ENCODE measurements at places on chromosomes 5 and 9.

GRCh38 chr9:121210536-121210935, 8.9 kb upstream of the RAB14 start:
- DNase-seq: no peak

DNA sequence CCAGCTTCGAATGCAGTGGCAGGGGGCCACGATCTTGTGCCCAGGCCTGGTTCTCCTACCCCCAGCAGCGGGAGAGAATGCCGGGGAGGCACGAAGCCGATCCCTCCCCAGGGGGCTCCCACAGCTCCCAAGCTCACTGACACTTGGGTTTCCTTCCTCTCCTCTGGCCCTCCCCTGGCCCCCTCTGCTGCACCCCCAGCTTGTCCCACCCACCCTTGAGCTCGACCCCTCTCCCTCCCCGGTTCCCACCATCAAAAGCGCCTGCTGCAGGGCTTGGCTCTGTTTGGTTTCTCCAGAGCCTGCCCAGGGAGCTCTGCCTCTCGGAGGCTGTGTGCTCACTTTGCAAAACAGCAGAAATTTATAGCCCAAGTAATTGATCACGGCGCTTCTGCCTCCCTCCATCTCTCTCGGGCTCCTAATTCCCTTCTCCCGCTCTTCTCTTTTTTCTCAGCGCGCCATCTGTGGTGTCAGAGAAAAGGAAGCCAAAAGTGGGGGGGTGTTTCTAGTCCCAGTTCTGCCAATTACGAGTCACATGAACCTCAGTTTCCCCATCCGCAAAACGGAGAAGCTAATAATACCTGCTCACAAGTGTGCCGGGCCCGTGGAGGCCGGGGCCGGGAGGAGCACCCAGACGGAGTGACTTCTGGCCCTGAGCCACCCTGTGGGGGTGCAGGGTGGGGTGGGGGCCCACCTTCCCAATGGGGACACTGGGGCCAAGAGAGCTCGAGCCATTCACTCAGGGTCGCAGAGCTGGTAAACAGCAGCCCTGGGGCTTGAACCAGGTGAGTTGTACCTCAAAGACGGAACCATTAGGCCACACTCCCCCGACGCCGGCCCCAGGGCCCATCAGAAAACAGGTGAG, 141.2 kb upstream of the IER5L start:
- DNase-seq: no peak

DNA sequence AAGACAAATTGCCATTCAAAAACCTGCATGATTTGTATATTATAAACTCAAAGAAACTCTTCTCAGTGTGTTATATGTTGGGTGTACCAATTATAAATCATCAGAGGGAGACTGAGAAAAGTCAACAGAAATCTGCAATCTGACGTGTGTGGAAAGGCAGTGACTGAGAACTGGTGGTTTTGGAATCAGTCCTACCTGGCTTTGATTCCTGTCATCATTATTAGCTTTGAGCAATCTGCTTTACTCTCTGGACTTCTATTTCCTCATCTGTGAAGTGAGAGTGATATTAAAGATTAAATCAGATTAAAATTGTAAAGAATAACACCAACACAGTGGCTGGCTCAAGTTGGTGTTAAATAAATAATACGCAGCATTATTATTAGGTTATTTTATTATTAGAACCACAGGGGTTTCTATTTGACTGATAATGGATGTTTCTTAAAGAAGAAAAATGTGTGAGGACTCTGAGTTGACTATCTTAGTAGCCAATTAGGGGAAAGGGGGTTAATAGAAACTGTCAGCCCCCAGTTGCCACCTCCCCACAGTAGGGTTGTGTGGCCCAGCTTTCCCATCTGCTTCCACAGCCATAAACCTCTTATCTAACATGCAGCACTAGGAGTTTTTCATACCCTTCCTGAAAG, 59.6 kb downstream of the SNCAIP start:
- no peak for DNase-seq

DNA sequence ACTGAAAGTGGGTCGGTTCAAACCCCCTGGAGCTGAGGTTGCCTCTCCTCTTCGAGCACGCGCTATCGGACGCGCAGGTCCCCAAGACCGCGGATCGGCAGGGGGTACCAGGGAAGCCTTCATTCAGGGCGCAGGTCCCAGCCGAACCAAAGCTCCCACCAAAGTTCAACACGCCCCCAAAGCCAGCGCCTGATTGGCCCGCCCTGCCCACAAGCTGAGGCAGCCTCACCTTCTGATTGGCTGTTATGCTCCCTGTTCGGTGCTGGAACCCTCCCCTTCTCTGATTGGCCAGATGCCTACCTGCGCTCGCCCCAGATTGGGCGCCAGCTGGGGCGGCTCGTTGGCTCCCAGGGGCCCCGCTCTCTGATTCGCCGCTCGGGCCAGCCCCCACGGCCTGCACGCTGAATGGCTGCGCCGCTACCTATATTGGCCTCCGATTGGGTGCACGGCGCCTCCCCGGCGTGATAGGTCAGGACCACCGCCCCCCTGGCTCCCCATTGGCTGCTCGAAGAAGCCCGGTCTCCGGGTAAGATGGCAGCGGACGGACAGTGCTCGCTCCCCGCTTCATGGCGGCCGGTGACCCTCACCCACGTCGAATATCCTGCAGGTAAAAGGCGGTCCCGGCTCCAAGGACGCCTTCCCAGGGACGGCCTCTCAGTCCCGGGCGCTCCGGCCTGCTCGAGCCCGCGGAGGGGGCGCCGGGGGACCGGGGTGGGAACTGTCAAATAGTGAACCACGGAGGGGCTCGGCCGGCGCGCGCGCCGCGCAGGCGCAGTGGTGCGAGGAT, at the start of gene DOLPP1:
DOLPP1 (plus strand) TSS at position 511 of the 787 bp plus-strand sequence; CDS start at position 532, 21 bp downstream.
- peak; percentile 100 for DNase-seq

GRCh38 chr5:19547640-19548039, 440.4 kb downstream of the CDH18 start:
- DNase-seq: peak; percentile 14

DNA sequence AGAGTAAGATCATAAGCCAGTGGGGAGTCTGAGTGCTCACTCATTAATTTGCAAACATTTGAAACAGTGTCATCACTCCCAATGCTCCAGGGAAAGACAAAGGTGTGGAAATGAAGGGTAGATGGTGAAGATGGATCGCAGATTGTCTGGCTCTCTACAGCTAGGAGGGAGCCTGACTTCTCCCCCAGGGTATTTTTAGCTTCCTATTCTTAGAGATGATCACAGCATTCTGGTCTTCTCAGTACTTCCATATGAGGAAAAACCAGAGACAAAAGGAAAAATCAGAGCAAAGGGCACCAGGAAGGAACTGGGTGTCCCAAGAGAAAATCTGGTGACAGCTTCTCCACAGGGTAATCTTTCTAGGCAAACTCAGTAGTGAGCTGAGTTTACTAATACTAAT, 401.9 kb upstream of the GRIA1 start:
- no peak for DNase-seq

- DNase-seq: no peak
These were observed 43.7 kb upstream of the HAND1 start for GRCh38 chr5:154521756-154522155.

GRCh38 chr9:138060365-138060764, 182.8 kb downstream of the CACNA1B start:
- DNase-seq: no peak

DNA sequence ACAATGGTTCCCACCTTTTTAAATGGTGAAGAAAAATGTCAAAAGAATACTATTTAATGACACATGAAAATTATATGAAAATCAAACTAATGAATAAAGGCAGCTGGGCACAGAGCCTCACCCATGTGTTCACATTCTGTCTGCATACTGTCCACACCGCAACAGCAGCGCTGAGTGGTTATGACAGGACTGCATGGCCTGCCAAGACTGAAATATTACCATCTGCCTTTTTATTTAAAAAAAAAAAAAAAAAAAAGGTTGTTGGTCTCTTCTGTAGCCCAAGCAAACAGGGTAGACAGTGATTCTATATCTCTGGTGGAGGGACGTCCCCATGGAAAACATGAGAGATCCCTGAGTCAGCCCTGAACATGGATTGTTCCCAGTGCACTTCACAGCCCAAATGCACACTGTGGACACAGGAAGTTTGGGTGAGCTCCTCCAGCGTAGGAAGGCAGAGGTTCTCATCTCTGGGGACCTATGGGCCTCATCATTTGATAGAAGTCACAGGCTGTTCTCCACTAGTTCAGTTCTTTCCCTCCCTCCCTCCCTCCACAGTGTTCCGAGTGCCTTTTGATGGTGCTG, 44.9 kb upstream of the SHC3 start:
- DNase-seq: no peak

- peak; percentile 90 for DNase-seq
These were observed 123.6 kb upstream of the CCDC112 start for GRCh38 chr5:115419846-115420585.

DNA sequence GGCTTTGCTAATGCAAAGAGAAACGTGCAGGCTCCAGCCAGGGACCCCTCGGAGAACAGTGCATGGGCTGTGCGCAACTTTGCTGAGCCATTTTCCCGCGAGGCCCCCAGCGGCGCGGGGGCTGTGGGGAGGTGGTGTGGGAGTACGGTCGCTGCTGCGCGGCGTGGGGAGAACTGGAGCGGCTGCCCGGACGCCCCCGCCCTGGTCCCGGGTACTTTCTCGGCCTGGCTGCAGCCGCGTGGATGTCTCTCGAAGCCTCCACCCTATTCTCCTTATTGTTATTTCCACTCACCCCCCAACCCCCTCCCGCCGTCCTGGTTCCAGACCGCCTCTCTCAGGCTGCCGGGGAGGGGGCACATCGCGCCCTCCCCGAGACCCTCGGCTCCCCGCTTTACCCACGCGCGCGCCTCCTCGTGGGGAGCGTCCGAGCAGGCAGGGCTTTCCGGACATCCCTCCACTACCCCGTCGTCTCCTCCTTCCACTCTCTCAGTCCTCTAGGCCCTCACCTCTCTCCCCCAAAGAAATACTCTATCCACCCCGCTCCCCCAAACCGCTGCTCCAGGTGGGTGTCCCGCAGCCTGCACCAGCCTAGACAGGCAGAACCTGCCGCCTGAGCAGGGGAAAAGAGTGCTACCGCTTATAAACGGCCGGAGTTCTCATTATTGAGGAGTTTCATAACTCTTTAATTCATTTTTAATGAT, 68.6 kb upstream of the TBCA start:
- no peak for DNase-seq

DNA sequence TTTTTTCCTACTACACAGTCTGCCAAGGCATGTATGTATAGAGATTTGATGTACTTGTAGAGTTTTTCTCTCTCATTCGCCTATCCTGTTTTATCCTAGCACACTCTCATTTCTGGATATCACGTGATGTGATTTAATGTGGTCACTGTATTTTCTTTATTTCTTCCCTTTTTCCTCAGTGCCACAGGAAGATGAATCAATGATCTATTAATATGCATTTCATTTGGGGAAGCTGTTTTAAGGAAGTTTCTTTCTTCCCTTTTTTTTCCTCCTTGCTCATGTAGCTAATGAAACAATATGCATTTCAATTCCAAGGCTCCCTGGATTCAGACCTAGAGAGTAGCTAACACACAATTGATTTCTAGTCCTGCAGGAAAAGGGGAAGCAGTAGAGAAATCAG, 506.3 kb upstream of the WWC1 start:
- DNase-seq: no peak

DNA sequence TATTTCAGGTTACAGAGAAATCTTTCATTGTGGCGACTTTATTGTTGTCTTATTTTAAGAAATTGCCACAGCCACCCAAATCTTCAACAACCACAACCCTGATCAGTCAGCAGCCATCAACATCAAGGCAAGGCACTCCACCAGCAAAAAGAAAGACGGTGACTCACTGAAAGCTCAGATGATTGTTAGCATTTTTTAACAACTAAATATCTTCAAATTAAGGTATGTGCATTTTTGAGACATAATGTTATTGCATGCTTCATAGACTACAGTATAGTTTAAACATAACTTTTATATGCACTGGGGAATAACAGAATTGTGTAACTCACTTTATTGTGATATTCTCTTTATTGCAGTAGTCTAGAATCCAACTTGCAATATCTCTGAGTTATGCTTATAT, 263.4 kb downstream of the TMEM232 start:
- DNase-seq: no peak

DNA sequence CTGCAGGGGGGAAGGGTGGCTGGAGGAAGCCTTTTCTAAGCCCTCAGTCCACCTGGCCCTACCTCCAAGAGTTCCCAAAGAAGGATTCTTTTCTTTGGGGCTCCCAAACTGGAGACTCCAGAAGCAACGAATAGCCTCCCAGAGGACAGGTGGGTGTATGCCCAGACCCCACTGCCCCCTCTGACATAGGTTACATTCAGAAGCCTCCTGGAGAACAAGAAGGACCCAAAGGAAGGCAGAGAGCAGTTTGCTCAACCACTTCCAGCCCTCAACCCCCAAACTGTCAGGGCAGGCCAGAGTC, 10.3 kb downstream of the HK3 start:
- no peak for DNase-seq

- no peak for DNase-seq
These were observed 3.6 kb upstream of the AGPAT2 start for GRCh38 chr9:136690806-136691261.

DNA sequence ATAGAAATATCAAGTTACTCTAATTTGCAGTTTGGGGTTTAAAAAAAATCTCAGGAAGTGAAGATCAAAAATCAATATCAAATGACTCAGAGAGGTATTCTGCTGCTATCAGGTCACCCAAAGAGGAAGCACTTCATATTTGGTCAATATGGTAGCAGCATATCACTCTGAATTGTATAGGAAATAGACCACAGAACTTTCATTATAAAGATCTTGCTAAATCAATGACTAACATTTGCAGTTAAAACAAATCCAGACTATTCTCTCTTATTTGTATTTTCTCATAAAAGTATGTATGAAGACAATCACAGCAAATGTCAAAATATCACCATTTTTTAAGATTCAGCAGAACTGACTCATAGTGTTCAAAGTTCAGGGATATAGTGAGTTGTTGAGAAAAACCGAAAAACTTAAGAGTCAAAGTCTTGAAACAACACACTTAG, 105.8 kb upstream of the PCSK1 start:
- DNase-seq: no peak

GRCh38 chr5:82991059-82991458, 86.1 kb downstream of the TMEM167A start:
- no peak for DNase-seq

- DNase-seq: no peak
These were observed 26.2 kb upstream of the LAMC3 start for GRCh38 chr9:130982636-130983358.

DNA sequence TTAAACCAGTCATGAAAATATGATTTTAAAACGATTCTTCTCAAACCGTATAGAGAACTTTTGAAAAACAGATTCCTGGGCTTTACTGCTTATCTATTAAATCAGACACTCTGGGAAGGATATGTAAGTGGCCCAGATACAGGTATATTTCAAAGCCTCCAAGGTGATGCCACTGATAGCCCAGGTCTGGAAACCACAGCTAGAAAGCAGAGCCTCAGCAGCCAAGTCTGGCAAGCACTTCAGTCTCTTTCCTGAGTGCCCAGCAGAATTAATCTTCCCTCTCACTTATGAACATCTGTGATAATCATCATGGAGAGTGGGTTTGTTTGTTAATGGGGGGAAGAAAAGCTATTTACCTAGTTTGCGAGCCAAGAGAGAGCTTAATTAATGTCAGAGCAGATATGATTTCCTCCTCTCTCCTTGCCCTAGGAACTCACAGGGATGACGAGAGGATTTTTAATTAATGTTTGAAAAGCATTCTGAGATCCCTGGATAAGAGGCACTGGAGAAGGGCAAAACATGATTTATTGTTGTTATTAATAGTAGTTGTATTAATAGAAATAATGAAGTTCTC, 368.4 kb downstream of the TLE1 start:
- DNase-seq: no peak

Data from kidney tubule cell (primary cell).